ENCODE measurements at places on chromosomes 2 and 18.

GRCh38 chr2:105328281-105329196, 996 bp downstream of the TGFBRAP1 start:
- DNase-seq = peak; percentile 61

GRCh38 chr2:179422037-179422643, 157.5 kb upstream of the SESTD1 start:
- peak; percentile 44 for DNase-seq

DNA sequence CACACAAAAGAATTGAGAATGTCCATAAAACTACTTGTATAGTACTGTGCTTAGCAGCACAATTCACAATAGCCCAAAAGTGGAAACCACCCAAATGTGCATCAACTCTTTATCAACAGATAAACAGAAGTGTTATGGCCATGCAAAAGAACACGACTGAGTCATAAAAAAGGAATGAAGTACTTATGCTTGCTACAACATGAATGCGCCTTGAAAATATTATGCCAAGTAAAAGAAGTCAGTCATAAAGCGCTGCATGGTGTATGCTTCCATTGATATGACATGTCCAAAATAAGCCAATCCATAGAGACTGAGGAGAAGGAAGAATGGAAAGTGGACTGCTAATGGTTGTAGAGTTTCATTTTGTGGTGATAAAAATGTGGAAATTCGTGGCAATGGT, 12.1 kb upstream of the MAP2 start:
- no peak for DNase-seq

DNA sequence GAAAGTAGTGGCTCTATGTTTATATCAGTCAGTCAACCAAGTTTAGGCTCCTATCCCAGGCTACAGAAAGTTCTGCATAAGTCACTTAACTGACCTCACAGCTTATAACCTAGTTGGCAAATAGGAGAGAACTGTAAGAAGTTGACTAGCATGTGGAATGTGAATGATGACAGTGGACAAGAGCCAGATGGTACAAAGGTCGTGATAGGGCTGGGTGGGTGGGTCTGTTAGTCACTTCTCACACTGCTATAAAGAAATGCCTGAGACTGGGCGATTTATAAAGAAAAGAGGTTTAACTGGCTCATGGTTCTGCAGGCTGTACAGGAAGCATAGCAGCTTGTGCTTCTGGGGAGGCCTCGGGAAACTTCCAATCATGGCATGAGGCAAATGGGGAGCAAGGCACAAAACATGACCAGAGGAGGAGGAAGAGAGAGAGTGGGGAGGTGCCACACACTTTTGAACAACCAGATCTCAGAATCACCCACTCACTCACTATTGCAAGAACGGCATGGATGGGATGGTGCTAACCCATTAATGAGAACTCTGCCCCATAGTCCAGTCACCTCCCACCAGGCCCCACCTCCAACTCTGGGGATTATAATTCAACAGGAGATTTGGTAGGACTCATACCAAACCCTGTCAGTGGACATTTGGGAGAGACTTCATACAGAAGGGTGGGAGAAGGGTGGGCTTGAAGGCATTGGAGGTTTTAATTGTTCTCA, 68.8 kb downstream of the LTBP1 start:
- DNase-seq = no peak

GRCh38 chr2:6865346-6866274, at the start of gene CMPK2:
Gene CMPK2 (minus strand): TSS chr2:6865907. CDS start chr2:6865696, 211 bp downstream.
- no peak for DNase-seq

- DNase-seq = no peak
These were observed 19.1 kb downstream of the MAL start for GRCh38 chr2:95044601-95045000.

DNA sequence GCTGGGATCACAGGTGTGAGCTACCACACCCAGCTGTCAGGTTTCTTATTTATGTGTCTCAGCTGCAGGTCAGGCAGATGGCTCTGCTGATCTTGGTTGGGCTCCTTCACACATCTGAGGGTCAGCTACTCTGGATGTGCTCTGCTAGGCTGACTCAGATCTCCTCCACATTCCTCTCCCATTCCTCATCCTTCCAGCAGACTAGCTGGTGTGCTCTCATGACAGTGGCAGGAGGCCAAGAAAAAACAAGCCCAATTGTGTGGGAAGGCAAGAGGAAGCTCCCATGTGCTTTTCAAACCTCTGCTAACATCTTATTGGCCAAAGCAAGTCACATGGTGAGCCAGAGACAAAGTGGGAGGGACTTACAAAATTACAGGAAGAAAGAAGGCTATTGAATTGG, 11.7 kb upstream of the MSH6 start:
- DNase-seq = no peak

- peak; percentile 41 for DNase-seq
These were observed 72.1 kb downstream of the NPAS2 start for GRCh38 chr2:100891906-100892642.

DNA sequence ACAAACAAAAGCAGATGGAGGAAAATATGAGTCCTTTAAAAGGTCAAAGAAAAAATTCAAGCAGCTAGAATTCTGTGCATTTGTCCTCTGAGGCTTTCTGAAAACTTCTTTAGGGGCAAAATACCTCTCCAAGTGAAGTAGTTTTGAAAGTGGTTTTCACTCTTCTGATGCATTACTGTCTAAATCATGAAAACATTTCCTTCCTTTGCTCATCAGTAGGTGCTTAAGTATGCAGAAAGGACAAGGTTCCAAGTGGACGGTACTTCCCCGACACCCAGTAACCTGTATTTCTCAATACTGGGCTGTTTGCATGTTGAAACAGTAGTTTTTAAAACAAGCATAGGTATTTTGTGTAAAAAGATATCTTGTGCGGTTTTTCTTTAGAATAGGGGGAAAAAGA, 189.1 kb upstream of the ERBB4 start:
- DNase-seq = no peak

- DNase-seq = no peak
These were observed 4.6 kb downstream of the RND3 start for GRCh38 chr2:150482667-150483400.

GRCh38 chr2:204251998-204252376, 293.3 kb upstream of the PARD3B start:
- DNase-seq = no peak

DNA sequence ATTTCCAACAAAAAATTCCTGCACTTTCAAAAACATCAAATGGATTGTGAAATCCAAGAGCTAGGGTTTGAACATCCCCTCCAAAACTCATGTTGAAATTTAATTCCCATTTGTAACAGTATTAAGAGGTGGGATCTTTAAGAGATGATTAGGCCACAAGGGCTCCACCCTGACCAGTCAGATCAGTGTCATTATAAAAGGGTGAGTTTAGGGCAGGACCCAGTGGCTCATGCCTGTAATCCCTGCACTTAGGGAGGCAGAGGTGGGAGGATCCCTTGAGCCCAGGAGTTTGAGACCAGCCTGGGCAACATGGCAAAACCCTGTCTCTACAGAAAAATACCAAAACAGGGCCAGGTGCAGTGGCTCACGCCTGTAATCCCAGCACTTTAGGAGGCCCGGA, 8.9 kb downstream of the GTF3C2 start:
- DNase-seq = no peak

GRCh38 chr2:207472343-207473048, 57.3 kb upstream of the CREB1 start:
- no peak for DNase-seq

DNA sequence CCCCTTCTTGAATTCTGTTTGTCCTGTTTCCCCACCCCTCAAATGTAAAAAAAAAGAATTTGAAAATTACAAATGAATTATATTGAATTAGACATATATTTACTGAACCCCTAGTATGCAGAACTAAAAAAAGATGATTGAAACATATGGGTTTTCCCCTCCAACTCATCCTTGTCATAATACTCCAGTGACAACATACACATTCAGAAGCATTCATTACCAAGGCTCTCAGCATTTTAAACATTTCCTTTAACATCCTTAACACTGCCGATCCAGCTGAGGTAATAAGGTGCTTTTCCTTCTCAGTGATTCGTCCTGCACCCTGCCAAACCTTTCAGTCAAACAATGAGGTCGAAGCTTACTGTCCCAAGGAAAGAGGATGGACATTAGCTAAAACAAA, 53.1 kb upstream of the DTNB start:
- no peak for DNase-seq

- DNase-seq = no peak
These were observed 72.7 kb downstream of the GREB1L start for GRCh38 chr18:21314724-21315123.

DNA sequence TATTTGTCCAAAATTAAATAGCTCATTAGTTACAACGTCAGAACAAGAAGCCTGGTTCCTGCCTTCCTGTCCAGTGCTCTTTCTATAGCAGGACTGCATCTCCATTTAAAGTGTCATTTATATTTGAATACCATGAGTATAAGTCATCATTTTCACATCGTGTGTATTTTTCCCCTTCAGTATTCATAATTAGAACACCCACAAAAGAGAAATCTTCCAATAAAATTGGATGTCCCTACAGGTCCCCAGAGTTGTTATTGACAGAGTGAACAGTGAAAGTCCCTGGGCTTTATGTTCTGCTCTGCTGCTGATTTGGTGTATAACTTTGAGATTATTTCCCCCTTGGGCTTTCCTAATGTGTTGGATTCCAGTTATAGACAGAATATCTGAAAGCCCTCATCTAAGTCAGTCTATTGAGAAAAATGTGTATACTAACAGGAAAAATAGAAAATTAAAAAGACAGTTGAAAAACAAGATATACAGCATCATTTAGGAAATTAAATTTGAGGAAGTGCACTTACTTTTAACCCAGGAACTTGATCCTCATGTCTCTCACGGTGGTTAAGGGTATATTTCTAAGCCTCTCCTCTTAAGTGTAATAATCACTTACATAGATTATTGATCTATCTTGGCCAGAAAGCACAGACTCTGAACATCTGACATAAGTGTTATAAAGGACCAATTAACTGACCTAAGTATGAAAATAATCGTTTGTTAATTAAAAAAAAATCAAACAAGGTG, 15.2 kb upstream of the REV1 start:
- DNase-seq = no peak

GRCh38 chr2:177622521-177622920, 229.9 kb downstream of the AGPS start:
- no peak for DNase-seq

DNA sequence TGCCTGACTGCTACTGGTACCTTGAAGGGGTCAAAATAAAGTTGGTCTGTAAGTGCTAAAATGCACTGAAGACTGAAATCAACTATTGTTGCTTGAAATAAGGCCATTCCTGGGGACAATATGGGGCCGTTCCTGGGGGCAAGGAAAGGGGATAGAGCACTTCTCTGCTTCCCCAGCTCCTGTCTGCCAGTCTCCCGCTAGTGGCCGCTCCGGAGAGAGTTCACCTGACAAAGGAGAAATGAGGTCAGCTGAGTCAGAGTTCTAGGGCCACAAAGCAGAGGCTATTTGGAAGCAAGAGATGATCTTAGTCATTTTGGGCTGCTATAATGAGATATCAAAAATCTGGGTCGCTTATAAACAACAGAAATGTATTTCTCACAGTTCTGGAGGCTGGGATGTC, 345.9 kb downstream of the TSN start:
- DNase-seq = no peak

GRCh38 chr18:43380104-43380672, 102.9 kb upstream of the SYT4 start:
- DNase-seq = no peak

- no peak for DNase-seq
These were observed 10.7 kb upstream of the CHMP1B start for GRCh38 chr18:11840493-11840892.

GRCh38 chr2:212284166-212284565, 254.4 kb downstream of the ERBB4 start:
- no peak for DNase-seq

DNA sequence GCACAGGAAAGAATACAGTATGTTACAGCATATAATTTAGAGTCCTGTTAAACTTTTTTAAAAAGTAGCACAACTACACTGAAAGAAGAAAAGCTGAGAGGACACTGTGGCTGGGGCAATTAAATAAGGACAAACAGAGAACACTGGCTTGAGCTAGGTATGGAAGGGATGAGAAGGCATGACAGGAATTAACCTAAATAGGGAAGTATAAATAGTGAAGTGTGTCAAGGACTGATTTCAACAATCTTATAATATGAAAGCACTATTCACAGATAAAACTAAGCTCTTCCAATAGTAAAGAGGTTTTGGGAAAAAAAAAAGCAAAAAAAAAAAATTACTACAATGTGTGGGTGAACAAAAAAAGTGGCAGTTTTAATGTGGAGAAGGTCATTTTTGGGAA, 45.5 kb downstream of the PPP3R1 start:
- no peak for DNase-seq

GRCh38 chr2:73588177-73588576, 54.0 kb downstream of the NAT8 start:
- DNase-seq = no peak

DNA sequence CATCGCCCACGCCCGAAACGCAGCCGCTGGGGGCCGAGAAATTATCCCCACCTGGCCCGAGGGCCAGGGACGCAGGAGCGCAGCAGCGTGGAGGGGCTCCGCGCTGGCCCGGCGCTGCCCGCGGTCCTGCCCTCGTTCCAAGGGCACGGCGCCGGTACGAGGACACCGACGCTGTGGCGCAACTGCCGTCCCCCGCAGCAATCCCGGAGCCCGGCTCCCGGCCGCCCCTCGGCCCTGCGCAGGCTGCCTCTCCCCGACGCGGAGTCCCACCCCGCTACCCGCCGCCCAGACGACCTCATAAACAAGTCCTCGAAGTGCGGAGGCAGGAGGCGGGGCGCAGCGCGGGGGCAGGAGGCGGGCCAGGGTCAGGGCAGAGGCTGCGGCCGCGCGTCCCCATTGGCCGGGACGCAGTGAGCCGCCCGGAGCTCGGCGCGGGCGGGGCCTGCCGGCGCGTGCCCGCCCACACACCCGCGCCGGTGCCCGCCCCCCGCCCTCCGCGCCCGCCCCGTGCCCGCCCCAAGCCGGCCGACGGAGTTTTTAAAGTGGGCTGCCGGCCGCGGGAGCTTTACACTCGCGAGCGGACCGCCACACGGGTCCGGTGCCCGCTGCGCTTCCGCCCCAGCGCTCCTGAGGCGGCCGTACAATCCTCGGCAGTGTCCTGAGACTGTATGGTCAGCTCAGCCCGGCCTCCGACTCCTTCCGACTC, at the start of gene EPAS1:
Gene EPAS1 (plus strand): TSS at position 568 of the 706 bp plus-strand sequence. CDS start 505 bp downstream, outside the sequence.
- DNase-seq = peak; percentile 70

- DNase-seq = no peak
These were observed 642.3 kb upstream of the LINC00305 start for GRCh38 chr18:64791236-64791635.

GRCh38 chr18:8106603-8107002, 502.6 kb upstream of the RAB12 start:
- no peak for DNase-seq

GRCh38 chr2:109029490-109030201, 40.6 kb upstream of the EDAR start:
- no peak for DNase-seq

GRCh38 chr18:35172009-35172408, 68.8 kb upstream of the ZNF397 start:
- no peak for DNase-seq

Data from muscle of back (tissue), 13 donors.